ENCODE measurements at places on chromosomes 5 and 9.
A peak's percentile ranks its signal among the peaks of the same experiment; 100 is the strongest.

DNA sequence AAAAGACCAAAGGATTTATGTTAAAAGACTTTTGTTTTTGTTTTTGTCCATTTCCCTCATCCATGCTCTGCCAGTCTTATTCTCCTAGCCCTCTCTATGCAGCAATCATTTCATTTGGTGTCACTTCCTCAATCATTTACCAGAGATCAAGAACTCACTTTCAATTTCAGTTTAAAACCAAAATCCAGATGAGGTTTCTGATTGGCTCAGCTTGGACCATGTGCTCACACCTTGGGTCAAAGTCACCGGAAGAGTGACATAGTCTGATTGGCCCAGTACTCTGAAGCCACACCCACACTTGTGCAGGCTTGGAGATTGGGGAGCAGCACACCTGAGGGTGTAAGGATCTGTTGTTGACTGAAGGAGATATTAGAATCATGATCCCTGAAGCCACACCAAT is 79.6 kb downstream of the TLR4 start:
- DNase-seq, result no peak

DNA sequence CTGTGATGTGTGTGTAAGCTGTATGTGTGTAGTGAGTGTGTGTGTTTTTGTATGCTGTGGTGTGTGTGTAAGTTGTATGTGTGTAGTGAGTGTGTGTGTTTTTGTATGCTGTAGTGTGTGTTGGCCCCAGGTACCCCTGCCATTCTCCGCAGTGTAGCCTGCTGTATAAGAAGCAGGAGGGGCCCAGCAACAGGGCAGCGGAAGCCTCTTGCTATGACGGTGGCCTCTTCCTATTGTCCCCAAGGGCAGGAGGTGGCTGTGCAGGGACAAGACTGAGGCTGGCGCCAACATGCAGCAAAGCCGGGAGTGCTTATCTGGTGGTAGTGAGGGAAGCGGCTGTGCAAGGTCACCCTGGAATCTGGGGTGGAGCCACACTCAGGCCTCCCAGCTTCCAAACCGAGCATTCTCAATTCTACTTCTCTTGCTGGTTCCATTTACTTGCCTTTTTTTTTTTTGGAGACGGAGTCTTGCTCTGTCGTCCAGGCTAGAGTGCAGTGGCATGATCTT is 5.1 kb downstream of the SPAAR start:
- peak; percentile 42 for DNase-seq

DNA sequence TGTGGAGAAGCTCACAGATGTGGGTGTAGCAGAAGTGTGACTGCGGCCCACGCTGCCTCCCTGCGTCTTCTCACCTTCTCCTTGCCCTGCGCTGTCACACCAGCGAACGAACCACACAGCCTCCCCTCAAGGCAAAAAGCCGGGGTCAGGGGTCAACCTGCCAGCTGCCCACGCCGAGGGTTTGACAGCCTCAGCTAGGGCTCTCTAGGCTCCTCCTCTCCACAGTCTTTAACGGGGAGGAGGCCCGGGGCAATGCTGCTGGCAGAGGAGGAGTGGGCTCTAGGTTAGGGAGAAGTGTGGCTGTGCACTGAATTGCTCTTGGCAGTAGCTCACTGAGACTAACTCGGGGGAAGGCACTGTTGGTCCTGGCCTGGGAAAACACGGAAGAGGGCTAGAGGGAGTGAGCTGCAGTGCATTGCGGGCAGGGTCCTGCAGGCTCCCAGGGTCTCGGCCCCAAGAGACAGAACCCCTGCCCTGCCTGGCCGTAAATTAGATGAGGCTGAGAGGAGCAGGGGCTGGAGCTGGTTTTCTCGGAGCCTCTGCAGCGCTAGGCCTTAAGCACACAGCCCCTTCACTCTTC is 4.2 kb upstream of the TRIM52 start:
- DNase-seq, result no peak

DNA sequence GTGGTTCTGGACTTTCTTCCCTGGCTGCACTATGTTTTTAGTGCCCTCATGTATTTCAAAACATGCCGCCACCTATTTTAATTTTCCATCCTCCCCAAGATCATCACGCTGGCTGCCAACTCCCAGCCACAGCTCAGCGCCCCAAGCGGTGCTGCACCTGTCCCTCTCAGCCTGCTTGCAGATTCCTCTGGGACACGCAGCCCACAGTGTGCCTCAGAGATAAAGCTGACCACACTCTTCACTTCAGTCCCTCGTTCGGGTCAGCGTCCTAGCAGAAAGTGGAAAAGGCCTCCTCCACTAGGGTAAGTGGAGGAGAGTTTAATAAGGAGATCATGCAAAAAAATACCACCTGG is 56.2 kb upstream of the CKS2 start:
- no peak for DNase-seq

DNA sequence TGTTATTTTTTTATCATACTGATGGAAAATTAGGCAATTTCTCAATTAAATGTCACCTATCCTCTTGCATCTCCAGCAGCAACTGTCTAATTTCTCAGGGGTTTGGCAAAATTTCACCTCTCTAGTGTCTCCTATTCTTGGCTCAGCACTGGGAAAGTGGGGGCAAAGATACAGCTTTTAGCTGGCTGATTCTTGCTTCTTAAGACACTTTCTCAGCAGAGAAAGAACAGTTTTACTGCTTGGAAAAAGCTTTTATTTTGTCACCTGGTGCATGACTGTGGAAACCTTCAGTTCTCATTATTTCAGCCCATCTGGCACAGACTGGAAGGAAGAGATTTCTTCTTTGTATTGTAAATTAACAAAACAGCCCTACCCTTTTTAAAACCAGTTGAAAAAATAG is 283.6 kb upstream of the SGCD start:
- no peak for DNase-seq

DNA sequence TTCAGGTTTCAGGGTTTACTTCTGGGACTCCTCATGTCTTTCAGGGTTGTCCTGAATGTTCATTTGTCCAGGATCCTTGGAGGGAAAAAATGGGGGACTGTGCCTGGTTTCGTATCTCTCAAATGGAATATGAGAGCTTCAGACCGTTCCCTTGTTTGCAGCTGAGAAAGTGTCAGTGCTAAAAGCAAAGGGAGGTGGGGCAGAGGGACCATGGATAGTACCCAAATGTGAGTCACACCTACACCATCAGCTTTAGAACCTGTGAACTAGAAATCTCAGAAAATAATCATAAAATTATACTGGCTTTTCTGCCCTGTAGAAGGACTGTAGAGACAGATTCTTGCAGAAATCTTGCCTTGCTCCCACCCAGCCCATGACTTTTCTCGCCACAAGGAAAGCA is 84.3 kb upstream of the TAF11L2 start:
- no peak for DNase-seq

- no peak for DNase-seq
Measured at GRCh38 chr9:18748251-18748701, 274.3 kb downstream of the ADAMTSL1 start.

Measured in cardiac fibroblast (primary cell).